BE2C (cell line): ENCODE measurements at places on chromosomes 7 and 10.

DNA sequence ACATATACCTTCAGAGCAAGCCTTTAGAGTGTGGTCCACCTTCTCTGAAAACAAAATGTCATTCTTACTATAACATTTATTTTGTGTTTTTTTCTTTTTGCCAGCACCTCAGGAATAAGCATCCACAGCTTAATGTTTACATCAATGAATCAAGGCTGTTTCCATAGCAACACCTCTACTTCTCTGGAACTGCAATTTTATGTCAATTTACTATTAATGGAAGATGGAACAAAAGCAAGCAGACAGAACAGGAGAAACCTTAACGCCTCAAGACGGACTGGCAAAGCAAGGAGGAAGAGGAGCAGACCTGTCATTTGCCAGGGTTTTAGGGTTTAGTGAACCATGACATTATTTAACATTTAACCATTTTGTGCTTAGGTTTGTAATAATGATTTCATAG, 63.1 kb downstream of the PRR15 start:
- no peak for DNase-seq

GRCh38 chr7:66152371-66153191, 37.9 kb downstream of the CRCP start:
- DNase-seq = peak; percentile 68

GRCh38 chr7:148929176-148929575, 45.1 kb upstream of the EZH2 start:
- DNase-seq = no peak

DNA sequence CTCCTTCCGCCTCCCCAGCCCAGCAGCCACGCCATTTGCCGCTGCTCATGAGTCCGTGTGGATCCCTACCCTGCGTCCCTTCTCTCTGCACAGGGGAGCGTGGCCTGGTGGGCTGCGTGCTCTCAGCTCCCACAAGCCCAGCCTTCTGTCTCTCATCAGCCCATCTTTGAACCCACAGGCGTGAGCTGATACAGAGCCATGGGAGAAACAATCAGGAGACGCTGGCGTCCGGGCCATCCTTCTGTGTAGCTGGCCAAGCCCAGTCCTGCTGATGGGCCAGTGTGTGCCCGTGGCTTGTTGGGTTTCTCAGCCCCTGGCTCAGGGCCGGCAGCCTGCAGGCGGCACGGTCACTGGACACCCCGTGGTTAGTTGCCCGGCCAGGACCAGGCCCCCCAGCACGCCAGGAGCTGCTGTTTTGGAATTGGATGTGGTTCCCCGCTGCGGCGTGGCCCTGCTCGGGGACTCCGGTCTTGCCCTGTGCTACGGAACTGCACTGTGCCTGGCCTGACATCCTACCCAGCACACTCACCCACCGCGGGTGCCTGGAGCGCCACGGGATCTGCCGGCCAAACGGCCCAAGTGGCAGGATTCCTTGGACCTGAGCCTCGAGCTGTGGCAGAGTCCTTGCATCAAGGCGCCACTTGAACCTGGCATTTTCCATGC, 88.9 kb downstream of the ELFN1 start:
- DNase-seq = no peak

DNA sequence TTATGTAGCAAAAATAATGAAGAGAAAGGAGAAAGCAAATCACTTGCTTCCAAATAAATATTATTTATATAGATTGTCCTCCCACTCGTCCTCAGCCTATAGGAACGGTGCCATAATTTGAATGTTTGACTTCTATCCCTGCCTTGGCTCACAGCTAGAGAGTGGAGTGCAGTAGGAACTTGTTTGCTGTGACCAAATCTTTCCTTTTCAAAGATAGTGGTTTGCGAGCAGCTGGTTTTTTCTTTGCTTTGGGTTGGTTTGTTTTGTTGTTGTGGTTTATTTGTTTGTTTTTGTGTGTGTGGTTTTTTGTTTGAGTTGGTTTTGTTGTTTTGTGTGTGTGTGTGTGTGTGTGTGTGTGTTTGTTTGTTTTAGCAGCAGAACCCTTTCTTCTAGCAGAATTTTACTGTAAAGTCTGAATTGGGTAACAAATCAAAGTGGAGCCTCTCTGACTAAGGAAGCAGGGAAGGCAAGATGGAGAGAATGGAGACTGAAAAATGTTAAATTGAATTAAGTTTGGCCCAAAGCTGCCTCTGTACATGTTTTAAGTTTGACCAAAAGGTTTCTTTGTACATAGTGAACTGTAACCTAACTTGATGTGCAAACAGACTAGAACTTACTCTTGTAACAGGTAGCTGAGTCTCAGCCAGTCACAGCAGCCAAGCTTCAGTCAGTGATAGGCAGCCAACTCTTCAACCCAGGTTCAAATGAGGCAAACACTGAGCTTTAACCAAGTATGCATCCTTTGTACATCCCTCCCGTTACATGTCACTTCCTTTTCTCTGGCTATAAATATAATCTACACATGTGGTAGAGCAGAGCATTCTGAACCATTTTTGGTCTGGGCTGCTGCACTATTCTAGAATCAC, 149.5 kb upstream of the LRGUK start:
- no peak for DNase-seq

DNA sequence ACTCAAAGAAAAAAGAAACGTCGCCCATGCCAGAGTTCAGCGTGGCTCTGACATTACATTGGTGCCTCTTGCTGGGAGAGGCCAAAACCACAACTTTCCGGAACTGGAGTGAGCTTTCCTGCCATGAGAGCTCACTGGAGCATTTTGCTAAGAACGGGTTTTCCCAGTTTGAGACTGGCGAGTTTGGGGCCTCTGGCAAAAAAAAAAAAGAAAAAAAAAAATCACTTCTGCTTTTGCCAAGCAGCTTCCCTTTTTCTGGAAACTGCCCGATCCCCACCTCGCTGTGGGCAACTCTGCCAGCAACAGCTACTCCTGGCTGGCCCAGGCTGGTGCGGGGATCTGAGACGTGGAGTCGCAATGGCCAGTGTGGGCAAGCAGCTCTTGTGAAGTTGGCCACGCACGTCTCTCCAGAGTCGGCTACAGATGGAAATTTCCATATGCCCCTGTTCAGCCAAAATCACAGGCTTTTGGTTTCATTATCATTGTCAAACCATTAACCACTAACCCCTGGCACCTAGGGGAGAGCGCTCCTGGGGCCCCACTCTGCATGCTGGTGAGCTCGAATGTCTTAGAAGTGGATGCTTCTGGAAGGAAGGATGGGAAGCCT, 25.7 kb downstream of the PRKAG2 start:
- DNase-seq = no peak

- DNase-seq = no peak
Measured at GRCh38 chr10:95236068-95236903, 42.2 kb downstream of the ACSM6 start.

DNA sequence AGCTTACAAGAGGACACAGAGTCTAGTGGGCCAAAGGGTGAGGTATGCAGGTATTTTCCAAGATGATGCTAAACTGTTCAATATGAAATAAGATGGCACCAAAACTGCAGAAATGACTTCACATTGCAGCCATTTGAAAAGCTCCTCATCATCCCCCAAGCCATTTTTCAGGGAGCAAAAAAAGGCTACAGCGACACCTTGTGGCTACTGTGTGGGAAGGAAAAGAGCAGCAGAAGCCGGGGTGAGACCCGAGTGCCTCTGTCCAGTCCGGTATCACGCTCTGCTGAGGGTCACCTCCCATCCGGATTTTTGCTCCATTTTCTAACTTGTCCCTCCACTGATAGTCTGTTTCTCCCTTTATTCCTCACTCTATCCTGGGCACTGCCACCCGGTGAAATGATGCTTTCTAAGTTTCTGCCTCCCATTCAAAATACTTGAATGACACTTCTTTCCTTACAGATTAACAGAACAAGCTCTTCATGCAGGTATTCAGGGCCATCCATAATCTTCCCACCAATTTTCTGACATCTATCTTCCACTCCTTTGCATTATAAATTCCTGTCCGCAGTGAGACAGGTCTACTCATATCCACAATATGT, 220.2 kb downstream of the DGKI start:
- DNase-seq = peak; percentile 63

GRCh38 chr7:33842150-33842549, 63.2 kb upstream of the BMPER start:
- no peak for DNase-seq

DNA sequence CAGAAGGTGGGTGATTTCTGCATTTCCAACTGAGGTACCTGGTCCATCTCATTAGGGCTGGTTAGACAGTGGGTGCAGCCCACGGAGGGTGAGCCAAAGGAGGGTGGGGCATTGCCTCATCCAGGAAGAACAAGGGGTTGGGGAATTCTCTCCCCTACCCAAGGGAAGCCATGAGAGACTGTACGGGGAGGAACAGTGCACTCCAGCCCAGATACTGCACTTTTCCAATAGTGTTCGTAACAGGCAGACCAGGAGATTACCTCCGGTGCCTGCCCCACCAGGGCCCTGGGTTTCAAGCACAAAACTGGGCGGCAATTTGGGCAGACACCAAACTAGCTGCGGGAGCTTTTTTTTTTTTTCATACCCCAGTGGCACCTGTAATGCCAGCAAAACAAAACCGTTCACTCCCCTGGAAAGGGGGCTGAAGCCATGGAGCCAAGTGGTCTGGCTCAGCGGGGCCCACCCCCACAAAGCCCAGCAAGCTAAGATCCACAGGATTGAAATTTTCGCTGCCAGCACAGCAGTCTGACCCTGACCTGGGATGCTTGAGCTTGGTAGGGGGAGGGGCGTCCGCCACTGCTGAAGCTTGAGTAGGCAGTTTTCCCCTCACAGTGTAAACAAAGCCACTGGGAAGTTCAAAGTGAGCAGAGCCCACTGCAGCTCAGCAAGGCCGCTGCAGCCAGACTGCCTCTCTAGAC, 31.2 kb downstream of the ARMC10 start:
- DNase-seq = no peak

DNA sequence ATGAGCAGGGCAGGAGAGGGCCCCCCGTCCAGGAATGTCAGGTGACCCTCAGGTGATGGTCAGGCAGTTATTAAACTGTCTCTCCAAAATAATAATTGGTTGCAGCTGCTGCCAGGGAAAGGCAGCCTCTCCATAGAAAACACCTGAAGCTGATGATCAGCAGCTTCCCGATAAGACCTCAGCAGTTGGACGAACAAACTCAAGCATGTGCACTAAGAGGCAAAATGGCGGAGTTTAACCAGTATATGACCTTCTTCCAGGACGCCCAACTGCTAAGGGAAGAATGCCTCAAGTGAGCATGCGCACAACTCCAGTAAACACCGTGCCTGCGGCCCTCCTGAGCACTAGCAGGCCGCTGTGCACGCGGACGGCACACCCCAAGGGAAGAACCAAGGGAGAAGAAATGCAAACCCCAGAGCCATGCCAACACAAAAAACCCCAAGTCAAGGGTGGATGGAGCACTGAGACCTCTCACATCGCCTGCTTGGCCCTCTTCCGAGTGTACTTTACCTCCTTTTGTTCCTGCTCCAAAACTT, 38.9 kb upstream of the ADARB2 start:
- DNase-seq = no peak

DNA sequence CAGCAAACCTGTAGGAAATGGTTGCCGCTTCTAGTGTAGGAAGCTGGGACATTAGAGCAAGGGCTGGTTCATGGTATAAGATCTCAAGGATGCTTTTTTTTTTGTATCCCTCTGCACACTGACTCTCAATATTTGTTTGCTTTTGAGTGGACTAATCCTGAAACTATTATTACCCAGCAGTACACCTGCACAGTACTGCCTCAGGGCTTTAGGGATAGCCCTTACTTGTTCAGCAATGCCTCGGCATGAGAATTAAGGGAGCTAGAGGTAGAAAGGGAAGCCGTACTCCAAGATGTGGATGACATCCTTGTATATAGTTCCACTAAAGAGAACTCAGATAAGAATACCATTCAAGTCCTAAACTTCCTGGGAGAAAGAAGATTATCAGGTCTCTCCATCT, 70.5 kb downstream of the COPG2 start:
- DNase-seq = no peak

GRCh38 chr10:69419744-69420126, 3.0 kb upstream of the TACR2 start:
- DNase-seq = no peak
